GF-D8 (cell line): ENCODE measurements at places on chromosomes 7 and 10.

DNA sequence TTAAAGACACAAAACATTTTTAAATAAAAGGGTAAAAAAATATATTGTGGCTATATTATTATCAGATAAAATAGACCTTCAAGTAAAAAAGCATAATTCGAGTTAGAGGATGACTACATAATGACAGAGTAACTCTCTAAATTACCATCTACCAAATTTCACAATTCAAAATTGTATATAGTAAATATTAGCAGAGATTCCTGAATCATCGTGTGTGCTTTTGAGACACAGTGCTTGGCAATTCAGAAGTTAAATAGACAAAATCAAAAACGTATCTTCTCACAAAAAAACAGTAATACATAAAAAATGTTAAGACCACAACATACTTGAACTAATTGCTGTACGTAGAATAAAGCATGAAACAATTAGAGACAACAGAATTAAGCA is 110.4 kb downstream of the AHR start:
- no peak for DNase-seq

DNA sequence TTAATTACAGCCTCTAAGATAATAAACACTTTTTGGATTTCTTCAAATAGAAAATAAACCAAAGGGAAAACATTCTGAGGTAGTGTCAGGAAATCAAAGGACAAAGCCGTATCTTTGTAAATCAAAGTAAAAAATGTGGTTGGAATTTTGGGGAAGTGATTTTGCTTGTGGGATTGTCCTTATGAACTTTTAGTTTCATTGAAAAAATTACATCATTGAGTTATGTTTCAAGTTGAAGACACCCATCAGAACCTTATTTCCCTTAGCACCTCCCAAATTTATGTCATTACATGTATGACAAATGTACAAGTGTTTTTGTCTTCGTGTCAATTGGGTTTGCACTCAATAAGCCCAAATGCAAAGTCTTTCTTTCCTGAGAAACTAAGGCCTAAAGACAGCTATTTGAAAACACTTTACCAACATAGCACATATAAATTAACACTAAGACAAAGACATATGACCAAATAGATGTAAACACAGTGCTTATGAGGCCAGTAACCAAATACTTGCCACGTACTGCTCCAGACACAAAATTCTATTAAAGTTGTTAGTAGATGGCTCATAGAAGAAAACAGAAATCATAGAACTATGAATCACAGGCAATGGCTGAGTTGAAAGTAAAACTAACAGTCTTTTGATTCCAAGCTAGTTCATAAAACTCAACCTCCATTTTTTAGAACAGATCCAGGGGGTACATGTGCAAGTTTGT is 26.9 kb upstream of the LAMB4 start:
- no peak for DNase-seq

DNA sequence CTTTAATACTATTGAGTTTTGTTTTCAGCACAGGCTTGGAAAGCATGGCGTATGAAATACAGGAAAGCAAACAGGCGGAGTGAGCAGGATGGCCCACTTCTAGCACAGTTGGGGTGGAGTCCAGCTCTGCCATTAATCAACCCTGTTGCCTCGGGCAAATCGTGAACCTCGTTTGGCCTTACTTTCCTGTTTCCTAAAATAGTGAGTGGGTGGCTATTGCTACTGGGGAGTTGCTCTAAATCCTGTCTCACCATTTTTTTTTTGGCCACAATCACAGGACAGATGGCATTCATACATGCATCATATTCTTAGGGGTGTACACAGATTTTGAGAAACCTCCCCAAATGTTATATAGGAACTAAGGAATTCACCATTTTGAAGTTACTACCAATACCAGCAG is 157.8 kb downstream of the ANLN start:
- no peak for DNase-seq

- no peak for DNase-seq
Observed at GRCh38 chr7:105298439-105298894, 90.3 kb downstream of the SRPK2 start.

DNA sequence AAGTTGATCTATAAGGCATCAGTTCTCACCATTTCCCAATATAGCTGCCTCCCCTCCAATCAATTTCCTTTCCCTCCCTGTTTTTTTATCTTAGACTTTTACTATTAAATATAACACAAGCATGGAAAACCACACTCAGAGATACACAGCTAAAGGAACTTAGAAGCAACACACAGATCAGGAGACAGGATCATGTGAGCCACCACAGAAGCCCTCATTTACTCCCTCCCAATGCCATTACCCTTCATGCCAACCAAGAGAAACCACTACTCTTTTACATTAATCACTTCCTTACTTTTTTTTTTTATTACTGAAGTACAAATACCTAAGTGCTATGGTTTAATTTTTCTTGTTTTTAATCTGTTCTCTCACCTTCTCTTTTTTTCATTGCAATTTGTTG is 33.0 kb downstream of the COG5 start:
- DNase-seq: no peak

DNA sequence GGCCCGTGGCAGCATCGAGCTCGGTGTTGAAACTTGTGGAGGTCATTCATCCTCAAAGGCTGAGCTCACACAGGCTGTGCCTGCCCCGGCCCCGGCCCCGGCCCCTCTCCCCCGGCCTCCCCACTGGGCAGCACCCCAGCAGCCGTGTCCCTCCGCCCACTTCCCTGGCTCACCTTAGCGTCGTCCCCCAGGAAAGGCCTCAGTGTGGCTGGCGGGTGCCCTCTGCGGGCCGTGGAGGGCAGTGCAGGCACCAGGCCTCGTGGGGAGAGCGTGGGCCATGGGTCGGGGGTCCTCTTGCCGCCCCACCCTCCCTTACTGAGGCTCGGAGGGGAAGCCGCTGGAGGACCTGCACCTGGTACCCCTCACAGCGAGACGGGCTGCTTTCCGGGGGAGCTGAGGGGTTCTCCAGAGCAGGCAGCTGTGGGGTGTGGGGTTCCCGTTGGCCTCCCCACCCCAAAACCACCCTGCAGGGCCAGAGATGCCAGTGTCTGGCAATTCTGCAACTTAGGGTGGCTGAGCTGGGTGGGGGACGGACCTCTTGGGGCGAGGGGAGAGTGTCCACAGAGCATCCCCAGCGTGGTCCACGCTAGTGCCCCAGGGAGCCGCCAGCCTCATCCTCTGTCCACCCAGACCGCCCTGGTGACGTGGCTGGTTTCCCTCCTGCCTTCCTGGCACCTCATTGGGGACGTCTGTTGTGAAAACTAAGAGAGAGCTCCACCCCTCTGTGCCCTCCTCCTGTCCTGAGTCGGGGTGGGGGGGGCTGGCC is 44.2 kb upstream of the DPYSL4 start:
- no peak for DNase-seq

DNA sequence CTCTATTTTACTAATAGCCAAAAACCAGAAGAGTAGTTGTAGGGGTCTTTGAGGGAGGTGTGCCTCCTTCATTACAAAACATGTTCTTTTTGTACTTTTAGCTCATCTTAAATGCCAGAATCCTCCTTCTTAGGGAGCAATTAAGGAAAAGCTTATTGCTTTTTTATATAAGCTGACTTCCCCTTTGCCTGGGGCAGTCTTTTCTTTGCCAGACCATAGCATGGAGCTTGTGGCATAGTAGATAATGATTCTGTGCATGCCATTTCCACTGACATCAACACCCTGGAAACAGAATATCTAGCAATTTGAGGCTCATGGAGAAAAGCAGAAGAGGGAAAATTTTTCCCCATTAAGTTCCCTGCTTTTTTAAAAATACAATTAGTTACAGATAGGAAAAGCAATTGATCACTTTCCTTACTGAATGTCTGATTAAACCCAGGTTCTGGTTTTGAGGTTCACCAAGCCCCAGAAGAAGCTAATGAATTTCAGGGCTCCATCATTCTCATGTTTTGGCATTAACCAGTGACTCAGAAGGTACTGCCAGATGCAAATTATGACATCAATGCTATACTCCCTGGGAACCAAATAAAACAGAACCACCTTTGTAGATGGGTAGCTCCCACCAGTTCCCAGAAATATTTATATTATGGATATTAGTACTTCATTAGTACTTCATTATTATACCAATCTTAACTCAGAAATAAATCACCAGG is 410.6 kb downstream of the KCNMA1 start:
- DNase-seq: no peak

DNA sequence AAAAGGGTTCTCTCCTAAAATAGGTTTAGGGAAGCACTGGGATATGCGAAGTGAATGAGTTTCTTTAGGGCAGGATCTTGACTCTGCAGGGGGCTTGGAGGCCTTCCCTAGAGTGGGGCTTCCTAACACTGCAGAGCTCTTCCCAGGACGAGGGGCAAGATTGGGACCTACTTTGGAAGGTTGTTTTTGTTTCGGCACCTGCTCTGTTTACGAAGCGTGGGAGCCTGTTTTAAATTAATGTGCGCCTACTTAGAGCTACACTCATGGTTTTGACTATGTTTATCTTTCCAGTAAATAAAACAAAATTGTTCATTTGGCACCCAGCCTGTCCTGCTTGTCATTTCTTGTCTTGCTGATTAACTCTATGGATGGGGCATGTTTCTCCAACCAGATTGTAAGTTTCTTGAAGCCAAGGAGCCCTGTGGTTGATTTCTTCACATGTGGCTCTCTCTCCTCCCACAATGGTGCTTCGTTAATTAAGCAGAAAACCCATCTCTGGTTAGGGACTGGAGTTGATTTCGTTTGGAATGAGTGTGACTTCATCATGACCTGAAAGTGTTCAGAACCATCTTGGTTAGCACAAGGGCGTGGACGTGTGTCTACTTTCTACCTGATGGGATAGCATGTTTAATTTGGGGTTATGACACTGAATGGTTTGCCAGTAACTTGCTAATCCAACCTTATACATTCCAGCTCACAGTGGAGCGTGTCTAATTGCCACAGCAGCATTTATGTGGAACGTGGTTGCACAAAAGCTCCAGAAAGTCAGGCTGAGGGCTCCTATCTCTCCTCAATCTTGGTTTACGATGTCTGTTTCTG is 98.1 kb downstream of the TCF7L2 start:
- no peak for DNase-seq

DNA sequence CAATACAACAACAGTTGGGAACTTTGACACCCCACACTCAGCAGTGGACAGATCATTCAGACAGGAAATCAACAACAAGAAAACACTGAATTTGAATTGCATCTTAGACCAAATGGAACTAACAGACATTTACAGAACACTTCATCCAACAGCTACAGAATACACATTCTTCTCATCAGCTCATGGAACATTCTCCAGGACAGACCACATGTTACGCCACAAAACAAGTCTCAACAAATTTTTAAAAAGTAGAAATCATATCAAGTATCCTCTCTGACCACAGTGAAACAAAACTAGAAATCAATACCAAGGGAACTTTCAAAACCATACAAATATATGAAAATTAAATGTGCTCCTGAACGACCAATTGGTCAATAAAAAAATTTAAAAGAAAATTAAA is 212.3 kb downstream of the DNAJC1 start:
- no peak for DNase-seq

- DNase-seq: no peak
Observed at GRCh38 chr10:63878428-63878827, 357.2 kb downstream of the REEP3 start.

DNA sequence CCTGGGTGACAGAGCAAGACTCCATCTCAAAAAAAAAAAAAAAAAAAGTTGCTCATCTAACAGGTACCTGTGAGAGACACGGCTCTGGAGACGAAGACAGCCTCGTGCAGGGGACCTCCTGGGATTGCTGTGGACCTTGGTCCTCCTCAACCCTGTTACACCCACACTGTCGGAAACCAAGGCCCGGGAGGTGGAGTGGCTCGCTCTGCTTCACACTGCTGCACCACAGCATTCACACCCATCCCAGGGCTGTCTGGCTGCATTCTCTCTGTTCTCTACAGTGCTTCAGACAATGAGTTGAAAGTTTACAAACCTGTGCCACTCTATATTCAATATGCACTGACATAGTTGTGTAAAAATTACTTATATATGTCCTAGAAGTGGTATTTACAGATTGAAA is 101.0 kb upstream of the TNS3 start:
- DNase-seq: no peak

GRCh38 chr10:43644252-43644651 is 4.4 kb downstream of the ZNF32 start:
- DNase-seq: no peak

- DNase-seq: no peak
Observed at GRCh38 chr7:108102671-108103312, 27.4 kb downstream of the LAMB4 start.

DNA sequence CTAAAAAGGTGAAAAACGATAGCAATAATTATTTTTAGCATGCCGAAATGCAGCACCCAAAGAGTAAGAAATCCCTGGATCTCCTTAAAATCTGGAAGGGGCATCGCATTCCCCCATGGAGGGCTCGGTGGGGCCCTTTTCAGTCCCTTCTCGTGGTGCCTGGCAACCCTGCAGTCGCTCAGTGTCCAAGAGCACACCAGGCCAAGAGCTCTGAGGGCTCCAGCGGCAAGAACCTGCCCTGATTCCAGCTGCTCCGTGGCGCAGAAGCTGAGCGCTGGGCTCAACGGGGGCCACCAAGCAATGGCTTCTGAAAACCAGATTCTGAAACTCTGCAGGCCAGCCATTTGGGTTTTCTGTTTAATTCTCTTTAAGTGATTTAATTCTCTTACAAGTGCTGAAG is 131.2 kb downstream of the PRKAG2 start:
- DNase-seq: no peak

GRCh38 chr10:10110844-10111490 is 906.7 kb upstream of the CELF2 start:
- DNase-seq: no peak

GRCh38 chr10:77455561-77455960 is 182.0 kb downstream of the KCNMA1 start:
- no peak for DNase-seq

- DNase-seq: no peak
Observed at GRCh38 chr7:72430531-72430930, 18.4 kb upstream of the CALN1 start.

DNA sequence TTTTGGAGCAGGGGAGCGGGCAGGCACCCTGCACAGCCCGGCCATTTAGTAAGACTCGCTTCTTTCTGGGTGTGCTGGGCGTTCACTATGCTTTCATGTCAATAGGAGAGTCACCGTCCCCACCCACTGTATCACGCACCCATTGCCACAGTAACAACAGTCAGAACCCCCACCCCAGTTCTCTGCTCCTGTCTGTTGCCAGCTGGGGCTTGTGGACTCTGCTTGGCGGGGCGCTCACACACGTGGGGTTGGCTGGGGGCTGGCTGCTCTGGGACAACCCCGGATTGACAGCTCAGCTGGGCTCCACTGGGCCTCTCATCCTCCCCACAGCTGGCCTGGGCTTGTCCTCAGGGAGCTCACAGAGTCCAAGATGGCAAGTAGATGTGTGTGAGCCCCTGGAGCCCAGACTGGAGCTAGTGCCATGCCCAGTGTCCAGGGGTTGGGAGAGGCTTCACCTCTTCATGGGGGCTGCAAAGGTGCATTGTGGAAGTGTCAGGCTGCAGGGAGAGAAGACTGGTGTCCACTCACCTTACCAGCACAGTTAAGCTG is 59.6 kb downstream of the GLRX3 start:
- DNase-seq: no peak

DNA sequence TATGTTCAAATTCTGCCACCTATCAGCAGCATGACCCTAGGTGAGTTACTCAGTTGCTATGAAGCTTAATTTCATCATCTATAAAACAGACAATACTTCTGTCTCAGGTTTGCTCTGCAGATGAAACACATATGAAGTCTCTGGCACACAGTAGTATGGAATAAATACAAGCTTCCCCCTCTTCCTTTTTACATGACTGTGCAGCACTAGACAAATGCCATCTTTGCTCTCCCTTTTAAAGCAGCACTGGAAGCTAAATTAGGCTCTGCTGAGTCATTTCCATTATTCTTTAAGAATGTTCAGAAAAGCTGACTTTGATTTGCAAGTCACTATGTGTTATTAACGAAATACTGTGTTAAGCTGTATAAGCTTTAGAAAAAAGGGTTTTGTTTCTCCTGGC is 40.7 kb upstream of the ANAPC16 start:
- no peak for DNase-seq
